ENCODE measurements at places on chromosomes 4 and X. TPM values are rescaled to one million over a fixed set of nuclear protein-coding genes. Genes with fewer than 3 reads are reported as not detected.

GRCh38 chr4:8311101-8312068 lies 41.8 kb downstream of the HTRA3 start:
- DNase-seq = no peak

- no peak for DNase-seq
Measured at GRCh38 chr4:167711517-167711916, 380.8 kb upstream of the ANXA10 start.

- DNase-seq = peak; percentile 10
Measured at GRCh38 chr4:185470501-185471195, 885 bp downstream of the CCDC110 start.

DNA sequence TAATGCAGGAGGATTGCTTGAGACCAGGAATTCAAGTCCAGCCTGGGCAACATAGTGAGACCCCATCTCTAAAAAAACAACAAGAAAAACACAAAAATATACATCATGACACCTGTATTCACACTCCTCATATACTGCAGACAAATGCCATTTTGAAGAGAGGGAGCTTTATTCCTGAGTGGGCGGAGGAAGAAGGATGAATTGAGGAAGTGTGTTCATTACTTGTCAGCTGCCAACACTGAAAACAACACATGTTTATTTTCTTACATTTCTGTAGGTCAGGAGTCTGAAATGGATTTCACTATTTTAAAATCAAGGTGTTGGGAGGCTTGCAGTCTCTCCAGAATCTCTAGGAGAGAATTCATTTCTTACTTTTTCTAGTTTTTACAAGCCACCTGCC lies 47.2 kb upstream of the CD99 start:
- DNase-seq = no peak

GRCh38 chrX:2391869-2392606 lies 108.7 kb downstream of the DHRSX start:
- DNase-seq = peak; percentile 96

- peak; percentile 45 for DNase-seq
Measured at GRCh38 chr4:78058591-78059523, 1.7 kb downstream of the FRAS1 start.

DNA sequence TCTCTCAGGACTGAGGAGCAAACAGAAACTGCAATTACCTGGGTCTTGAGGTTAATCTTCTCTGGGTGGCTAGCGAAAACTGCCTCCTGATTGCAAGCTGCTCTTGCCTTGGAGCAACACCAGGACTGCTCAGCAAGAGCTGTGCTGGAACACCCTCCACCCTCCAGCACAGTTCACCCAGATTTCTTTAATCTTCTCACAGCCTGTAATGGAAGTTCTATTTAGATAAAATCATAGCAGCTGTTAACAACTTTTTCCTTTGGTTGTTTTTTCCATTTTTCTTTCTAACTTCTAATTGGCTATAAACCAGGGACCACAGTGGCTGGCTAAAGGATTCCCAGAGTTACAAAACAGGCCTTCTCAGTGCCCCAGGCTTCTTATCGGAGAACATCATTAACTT lies 36.3 kb downstream of the OPHN1 start:
- peak; percentile 15 for DNase-seq

DNA sequence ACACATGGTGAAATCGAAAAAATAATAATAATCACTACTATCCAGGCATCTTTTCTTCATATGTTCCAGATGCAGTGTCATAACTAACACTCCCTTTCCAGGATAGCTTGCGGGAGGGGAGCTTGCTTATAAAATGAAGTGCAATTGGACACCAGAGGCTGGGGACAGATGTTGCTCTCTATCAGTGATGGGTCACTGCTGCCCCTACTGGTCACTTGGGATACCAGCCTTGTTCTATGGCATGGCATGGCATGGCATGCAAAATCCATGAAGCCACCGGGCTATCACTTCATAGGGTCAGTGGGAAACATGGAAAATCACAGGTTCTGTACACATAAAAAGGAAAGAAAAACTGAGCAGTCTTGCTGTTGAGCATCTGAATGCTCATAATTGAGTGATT lies 168.1 kb downstream of the GLRA2 start:
- DNase-seq = peak; percentile 22

DNA sequence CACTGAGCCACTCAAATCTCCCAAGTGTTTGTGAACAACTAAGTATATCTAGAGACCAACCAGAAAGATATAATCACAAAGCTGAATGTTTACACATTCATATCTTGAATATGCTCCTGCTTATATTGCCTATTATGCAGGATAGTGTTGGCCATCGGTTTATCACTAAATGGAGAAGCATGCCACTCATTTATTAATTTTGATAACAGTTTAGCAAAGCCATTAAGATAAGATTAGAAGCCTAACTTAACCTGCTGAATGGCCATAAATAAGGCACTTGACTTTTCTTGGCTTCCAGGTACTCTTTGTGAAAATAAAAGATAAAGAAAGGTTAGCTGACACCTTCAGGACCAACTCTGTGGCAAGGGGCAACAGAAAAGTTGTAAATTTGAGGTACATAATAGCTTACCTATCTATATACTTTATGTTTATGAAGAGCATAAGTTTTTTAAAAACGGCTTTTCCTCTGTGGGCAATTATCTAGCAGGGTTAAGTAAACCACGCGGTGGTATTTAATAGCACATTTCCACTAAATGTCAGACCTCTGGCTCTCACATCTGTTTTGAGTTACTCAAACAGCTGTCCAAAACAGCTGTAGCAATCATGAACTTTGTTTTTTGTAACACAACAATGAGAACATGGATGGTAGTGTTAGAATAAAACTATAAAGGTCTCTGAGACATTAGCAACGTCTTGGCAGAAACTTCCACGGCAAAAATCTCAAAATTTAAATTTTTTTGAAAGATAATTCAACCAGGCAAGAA lies 58.8 kb upstream of the FTHL17 start:
- DNase-seq = peak; percentile 40

- DNase-seq = no peak
Measured at GRCh38 chrX:129953334-129953648, 29.1 kb upstream of the BCORL1 start.

DNA sequence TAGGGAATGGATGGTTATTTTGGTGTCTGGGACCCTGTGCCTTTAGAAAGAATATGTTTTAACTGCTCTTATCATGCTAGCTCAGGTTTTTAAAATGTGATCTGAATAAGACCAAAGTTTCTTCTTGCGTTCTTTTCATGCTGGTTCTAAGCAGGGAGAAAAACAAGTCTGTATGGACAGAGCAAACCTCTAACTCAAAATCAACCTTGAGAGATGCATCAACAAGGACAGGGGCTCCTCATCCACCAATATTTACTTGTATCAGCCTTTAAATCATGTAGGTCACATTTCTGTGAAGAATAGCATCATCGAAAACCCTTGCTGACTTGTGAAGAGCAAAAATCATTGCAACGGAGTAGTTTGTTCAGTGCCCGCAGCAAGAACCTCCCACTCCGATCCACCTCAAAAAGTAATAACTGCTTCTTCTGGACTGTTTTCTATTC lies 1.2 kb downstream of the ATP10D start:
- peak; percentile 36 for DNase-seq

Gene SLC4A4
- total RNA-seq = 9.8 TPM

Gene XK
- 0.17 TPM for total RNA-seq

DNA sequence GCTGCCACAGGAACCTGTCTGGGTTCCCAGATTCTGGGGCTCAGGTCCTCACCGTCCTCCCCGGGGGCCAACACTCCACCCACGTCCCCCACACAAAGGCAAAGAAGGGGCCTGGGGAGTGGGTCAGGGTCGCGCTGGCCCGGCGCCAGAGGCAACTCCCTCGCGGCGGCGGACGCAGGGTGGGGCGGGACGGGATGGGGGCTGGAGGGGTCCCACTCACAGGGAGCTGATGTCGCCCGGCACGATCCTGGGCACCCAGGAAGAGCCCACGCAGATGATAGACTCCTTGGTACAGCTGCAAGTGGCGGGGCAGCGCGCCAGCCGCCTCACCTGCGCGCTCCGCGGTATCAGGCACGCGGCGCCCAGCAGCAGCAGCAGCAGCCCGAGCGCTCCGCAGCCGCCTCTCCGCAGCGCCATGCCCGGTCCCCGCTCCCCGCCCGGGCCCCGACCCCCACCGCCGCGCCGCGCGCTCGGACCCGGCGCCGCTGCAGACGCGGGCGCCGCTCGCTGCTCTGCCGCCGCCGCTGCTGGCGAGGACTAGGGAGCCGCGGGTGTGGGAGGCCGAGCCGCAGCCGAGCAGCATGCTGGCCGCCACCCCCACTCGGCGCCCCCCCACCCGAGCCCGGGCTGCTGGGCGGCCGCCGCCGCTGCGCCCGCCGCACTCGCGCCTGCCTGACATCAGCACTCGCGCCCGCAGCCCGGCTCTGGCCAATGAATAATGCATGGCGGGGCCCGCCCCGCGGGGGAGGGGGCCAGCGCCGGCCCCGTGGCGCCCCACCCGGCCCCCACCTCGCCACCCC lies at the start of gene LGI2:
TSS of gene LGI2 (minus strand) at position 670 of the 800 bp plus-strand sequence. CDS start at position 417, 253 bp downstream.
- peak; percentile 37 for DNase-seq

DNA sequence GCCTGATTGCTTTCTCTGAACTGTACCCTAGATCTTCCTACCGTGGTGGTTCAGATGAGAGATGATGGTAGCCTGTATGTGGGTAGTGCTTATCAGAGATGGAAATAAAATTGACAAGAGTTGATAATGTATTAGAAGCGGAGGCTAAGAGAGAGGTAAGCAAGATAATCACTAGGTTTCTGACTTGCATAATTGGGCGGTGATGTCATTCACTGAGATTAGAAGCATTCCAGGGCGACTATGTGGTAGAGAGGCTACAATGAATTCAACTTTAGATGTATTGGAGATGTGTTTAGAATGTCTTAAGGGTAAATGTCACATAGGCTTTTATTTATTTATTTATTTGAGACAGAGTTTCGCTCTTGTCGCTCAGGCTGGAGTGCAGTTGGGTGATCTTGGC lies 415 bp upstream of the TENM3 start:
- DNase-seq = peak; percentile 94

Gene SRPX
- total RNA-seq = 91.2 TPM

GRCh38 chr4:54513204-54513603 lies 144.6 kb upstream of the KIT start:
- DNase-seq = peak; percentile 76

Gene GLRA2
- total RNA-seq = not detected

Gene NIPAL1
- total RNA-seq = under 0.01 TPM

Gene PSAPL1
- not detected for total RNA-seq

- peak; percentile 20 for DNase-seq
Measured at GRCh38 chr4:185794637-185795036, 17.4 kb downstream of the SORBS2 start.

DNA sequence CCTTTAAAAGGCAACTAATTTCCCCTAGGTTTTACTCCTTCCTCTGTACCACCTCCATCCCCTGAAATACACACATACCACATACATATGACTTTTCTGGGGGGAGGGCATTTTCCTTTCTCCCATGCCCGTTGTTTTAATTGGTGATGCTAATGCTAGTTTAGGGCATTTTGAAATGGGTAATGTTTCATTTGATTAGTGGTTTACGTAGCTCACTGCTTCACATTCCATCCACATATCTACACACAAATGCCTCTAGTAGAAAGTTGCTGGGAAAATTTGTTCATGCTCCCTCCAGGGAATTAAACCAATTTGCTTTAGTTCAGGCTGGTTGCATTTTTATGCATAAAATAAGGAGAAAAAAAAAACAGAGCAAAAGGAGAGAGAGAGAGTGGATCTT lies 231.2 kb downstream of the FRAS1 start:
- peak; percentile 54 for DNase-seq

Gene SMARCA5
- total RNA-seq = 53.3 TPM

GRCh38 chrX:50881028-50881427 lies 29.5 kb upstream of the BMP15 start:
- no peak for DNase-seq

- peak; percentile 67 for DNase-seq
Measured at GRCh38 chrX:51837921-51838320, 55.5 kb upstream of the MAGED1 start.

DNA sequence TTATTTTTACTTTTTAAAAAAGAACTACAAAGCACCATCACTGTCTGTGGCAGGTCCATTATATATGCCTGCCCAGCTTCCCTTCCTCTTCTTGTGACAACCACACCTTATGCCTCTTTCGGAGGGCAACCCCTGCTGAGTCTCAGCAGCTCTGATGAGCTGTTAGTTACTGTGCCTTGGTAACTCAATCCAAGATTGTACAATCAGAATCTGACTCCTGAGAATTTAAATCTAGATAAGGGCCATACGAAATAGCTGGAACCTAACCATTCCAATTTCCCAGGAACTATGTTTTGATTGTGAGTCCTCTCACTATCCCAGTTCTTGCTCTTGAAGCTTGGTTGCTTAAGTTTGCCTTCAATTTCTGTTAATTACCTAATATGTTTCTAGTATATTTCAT lies 61.9 kb downstream of the ADAMTS3 start:
- DNase-seq = no peak

Data from fibroblast of lung (primary cell).